ENCODE measurements at places on chromosomes 7 and 10. TPM values are rescaled to one million over a fixed set of nuclear protein-coding genes. Genes with fewer than 3 reads are reported as not detected.

SHH gene
- polyA plus RNA-seq: not detected

HYAL4 gene
- polyA plus RNA-seq: not detected

RBP4 gene
- not detected for polyA plus RNA-seq

GRCh38 chr7:33630359-33630758 is 275.0 kb upstream of the BMPER start:
- H3K27me3 ChIP-seq: no peaks in the 10 kb centered on the region
- H3K4me1 ChIP-seq: no peaks in the 10 kb centered on the region
- no peak overlapping the region for H3K27ac ChIP-seq
- H3K36me3 ChIP-seq: peaks cover 10% of the 10 kb centered on the region
- no peak overlapping the region for H3K4me3 ChIP-seq
